CD4-positive, alpha-beta T cell treated with Interleukin-4 for 4 hours (primary cell): ENCODE measurements at places on chromosomes 5 and 9.
A peak's percentile ranks its signal among the peaks of the same experiment; 100 is the strongest.

- DNase-seq = no peak
Measured at GRCh38 chr5:154189256-154189818, 1.2 kb upstream of the GALNT10 start.

DNA sequence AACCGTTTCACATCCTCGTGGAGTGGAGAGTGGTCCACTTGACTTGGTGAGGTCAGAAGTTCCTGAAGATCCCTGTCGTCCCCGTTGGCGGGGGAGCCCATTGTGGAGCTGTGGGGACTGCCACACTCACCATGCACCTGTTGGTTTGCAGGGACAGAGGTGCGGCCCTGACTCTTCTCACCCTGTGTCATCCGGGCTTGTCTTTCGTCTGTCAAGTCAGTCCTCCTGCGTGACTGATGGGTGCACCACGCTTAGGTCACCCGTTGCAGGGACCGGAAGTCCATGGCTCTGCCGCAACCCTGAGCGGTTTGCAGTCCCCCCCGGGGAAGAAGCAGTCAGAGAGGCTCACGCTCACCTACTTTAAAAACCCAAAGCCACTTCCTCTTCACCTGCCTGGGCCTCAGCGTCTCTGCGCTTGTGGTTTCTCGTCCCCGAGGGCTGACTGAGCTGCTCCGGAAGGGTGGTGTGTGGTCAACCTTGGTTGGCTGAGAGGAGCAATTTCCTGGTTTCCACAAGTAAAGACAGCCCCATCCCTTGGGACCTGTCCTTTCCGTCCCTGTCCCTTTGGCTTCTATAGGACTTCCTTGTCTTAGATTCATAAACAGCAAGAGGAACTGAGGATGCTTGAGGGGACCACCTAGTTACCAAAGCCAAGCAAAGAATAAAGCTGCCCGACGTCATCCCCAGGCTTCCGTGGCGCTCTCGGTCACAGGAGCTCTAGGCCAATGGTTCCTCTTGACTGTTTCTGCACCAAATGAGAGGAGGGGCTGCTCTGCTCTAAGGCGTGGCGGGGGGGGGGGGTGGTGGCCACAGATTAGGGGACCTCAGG is 53.2 kb downstream of the USP20 start:
- DNase-seq = peak; percentile 97

GRCh38 chr5:38267372-38267771 is 9.0 kb downstream of the EGFLAM start:
- no peak for DNase-seq

DNA sequence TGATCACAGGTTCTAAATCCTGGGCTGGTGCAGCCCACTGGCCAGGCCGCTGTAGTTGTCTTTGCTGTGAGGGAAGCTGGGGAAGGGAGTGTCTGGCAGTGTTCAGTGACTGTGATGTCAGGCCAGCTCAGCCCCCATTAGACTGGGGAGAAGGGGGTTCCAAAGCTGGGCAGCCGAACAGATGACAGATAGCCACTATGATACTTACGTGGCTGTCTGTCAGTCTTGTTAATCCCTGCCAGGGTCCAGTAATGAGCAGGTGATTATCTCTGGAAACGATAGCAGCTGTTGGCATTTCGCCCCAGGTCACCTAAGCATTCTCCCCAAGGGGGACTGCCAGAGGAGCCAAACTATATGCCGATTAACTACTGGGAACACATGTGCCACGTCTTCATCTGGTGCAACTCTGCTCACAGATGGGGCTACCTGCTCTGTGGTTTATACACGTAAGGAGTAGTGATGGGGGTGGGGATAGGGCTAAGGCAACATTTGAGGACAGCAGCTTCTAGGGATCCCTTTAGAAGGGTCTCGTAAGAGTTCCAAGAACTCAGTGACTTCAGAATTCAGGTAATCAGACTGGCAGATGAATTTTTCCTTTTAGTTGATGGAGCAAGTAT is 396.3 kb downstream of the KDM4C start:
- no peak for DNase-seq

- no peak for DNase-seq
Measured at GRCh38 chr9:135512904-135513303, 8.3 kb upstream of the LCN1 start.

DNA sequence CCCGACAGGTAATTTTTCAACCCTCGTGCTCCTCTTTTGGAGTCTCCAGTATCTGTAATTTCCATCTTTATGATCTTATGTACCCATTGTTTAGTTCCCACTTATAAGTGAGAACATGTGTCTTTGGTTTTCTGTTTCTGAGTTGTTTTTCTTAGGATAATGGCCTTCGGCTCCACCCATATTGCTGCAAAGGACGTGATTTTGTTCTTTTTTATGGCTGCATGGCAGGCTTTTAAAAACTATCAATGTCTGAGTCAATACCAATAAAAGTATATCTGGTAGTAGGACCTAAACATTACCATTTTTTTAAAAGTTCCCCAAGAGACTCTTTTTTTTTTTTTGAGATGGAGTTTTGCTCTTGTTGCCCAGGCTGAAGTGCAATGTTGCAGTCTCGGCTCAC is 3.9 kb upstream of the SLC26A2 start:
- no peak for DNase-seq

DNA sequence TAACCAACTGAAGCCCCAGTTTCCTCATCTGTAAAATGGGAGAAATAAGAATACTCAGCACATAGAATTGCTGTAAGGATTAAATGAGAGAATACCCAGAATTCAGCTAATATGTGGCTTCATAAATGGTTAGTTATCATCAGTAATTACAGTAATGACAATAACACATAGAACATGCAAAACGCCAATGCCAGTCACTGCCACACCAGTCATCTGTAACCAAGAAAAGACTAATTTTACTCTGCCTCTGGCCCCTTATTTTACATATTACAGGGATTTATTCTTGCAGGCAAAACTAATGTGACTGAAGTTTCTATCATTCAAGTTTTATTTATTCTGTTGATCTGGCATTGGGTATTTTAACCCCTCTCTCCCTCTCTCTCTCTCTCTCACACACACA is 46.5 kb downstream of the EBF1 start:
- DNase-seq = no peak

- DNase-seq = no peak
Measured at GRCh38 chr9:79255651-79256260, 316.0 kb upstream of the TLE4 start.

DNA sequence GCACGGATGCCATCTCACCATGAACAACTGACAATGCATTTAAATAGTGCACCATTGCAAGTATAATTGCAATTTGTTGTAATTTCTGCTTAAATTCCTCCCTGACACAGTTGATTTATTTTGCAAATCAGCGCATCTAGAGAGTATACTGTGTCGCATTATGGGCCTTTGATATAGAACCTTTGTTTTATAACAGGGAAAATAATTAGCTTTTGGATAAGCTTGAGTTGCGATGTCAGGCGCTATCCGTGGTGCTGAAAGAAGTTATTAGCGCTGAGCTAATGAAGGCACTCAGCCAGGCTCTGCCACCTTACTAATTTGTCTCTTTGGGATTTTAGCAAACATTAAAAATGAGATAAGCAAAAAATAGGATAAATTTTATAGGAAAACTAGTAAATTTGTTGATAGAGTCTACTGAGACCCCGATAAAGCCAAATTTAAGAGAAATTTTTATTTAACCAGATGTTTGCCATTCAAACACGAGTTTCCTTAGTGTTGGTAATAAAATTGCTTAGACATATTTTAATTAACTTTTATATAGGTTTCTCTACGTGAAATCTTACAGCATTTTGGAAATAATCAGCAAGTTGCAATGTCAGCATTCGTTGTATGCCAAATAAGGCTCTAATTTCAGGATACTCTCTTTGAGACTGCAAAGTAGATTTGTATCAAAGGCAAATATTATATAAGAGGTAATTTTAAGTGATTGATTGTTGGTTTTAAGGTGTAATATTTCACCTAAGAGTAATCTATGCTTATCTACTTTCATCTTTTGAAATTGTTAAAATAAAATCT is 355.5 kb downstream of the TLR4 start:
- no peak for DNase-seq

DNA sequence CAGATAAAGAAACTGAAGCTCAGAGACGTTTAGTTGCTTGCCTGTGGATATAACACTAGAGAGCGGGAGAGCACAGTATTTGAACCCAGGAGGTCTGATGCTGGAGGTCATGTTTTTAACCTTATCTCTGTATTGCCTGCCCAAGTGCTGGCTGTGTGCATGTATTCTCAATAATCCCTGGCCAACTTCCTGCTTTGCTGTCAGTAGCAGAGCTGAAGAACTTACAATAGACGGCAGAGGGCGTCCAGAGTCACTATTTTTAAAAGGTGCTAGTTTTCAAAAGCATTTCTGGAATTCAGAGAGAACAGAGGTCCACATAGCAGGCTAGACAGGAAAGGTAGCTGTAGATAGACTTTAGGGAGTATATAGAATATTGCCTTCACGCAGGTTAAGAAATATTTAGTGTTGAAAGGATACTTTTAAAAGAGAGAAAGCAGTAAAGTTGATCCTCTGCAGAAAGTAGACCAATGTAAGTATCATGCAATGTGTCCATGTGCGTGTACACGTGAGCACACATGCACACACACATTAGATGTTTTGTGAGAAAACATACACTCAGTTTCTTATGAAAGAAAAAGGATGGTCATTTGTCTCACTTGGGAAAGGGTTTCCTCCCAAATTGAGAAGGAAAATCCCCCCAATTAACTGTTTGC is 46.3 kb downstream of the PTCD2 start:
- DNase-seq = peak; percentile 33

GRCh38 chr5:128395073-128395472 is 143.0 kb downstream of the FBN2 start:
- no peak for DNase-seq

DNA sequence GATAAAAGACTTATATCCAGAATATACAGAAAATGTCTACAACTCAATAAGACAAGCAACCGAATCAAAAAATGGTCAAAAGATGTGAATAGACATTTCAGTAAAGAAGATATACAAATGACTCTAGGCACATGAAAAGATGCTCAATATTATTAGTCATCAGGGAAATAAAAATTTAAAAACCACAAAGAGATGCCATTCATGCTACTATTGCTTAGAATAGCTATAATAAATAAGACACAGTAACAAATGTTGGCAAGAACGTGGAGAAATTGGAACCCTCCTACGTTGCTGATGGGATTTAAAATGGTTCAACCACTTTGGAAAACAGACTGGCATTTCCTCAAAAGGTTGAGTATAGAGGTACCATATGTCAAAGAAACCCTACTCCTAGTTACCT is 39.8 kb downstream of the POLK start:
- no peak for DNase-seq

DNA sequence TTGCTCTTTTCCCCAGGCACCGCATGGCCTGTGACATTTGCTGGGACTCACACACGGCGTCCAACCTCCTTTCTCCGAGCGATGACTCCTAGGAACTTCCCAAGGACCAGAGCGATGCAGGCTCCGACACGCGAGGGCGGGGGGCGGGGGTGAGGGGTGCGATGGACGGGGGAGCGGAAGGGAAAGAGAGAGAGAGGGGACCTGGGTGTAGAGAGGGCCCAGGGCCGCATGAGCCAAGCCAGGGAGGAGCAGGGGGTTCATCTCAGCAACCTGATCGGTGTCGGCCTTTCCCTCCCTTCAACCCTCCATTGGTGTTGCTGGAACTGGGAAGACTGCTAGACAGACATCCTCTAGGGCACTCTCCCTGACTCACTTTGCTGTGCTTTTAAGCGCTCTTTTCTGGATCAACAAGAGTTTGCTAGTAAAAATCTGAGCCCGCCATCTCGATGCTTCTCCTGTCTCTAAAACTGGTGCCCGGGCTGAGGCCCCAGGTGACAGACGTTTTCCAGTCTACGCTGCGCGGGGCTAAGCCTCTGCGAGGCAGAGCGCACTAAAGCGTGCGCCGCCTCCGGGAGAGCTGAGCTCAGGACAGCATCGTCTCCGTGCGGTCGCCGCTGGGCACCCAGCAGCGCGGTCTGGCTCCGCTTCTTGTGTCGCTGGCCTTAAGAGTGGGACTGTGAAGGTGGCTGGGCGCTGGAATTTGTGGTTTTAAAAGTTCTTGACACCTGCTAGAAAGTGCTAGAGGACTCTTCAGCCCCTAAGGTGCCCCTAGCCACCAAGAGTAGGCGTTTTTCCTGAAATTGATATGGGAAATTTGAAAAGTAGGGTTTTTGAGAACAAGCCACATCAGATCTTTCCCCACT is 1.0 kb upstream of the TSLP start:
- DNase-seq = no peak

- no peak for DNase-seq
Measured at GRCh38 chr5:14777187-14777586, 94.4 kb downstream of the ANKH start.

DNA sequence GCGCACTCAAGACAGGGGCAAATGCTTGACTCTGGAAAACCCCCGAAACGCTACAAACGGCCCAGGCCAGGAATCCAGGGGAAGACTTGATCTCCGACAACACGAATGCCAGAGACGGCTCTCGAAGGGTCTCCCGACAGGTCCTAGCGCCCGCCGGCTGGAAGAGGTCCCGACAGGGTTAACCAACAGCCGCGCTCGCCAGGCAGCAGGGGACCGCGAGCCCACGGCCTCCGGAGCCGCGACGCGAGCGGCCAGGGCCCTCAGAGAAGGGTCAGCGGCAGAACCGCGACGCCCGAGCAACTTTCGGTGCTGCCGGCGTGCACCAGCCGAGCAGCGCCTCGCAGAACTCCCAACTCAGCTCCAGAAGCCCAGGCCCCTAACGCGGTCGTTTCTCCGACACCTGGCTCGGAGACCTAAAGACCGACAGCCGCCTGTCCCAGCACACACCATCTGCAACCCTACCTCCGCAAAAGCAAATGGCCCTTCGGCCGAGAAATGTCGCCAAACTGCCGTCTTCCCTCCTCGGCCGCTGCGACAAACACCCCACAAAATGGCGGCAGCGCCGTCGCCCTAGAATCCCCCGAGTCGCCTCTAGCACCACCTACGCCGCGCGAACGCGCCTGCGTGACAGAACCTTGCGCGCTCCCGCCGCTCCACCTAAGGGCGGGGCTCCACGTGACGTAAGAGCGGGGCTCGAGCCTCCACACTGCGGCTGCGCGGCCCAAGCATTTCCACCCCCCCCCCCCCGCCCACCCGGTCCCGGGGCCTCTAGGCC is at the start of gene CLK4:
Gene CLK4 (minus strand): TSS at position 567 of the 775 bp plus-strand sequence. CDS start 3,634 bp downstream, outside the sequence.
- DNase-seq = peak; percentile 95

DNA sequence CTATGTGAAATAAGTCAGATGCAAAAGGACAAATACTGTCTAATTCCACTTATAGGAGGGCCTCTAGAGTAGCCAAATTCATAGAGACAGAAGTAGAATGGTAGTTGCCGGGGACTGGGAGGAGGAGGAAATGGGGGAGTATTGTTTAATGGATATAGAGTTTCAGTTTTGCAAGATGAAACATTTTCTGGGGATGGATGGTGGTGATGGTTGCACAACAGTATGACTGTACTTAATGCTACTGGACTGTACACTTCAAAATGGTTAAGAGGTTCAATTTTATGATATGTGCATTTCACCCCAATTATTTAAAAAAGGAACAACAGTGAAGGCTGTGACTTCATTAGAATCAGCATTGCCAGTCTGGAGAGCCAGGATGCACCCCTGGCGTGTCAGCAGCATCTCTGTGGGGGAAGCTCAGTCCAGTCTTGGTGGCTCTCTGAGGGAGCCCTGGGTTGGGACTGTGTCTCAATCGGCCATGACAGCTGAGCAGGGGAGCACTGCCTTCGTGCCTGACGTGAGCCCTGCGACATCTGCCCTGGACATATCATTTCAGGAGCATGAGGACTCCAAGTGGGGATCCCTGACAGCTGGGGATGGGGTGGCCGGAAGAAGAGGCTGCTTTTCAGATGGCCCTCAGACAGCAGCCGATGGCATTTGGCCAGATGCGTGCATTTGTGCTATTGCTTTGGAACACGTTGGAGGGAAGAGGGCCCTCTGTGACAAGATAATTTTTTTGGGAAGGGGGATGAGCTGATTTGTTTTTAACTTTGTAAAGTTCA is 130.8 kb upstream of the STC2 start:
- no peak for DNase-seq
